ENCODE measurements at places on chromosomes 1 and 21. TPM values are rescaled to one million over a fixed set of nuclear protein-coding genes. Genes with fewer than 3 reads are reported as not detected.

DNA sequence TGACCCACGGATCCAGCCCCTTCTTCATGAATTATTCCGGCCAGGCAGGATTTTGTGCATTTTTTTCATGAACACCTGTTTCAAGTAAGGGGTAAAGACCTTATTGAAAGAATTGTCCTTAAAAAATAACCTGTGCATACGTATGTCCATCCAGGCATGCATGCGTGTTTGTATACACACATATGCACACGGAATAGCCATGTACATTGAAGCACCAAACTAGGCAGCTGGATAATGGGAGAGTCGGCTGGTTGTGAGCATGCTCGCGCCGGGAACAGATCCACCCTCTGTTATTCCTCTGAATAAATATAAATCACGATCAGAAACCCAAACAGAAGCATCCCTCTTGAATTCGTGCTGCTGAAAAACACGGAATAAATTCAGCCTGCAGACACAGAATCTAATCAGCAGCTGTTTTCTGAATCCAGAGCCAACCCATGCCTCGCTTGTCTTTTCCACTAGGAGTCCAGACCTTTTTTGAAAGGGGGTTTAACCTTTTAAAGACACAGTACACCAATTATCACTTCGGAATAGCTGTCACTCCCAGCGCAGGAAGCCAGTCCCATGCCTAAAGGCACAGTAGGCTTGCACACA lies at the start of gene HIVEP3:
TSS of gene HIVEP3 (minus strand) at position 473 of the 594 bp plus-strand sequence.
- H3K27ac ChIP-seq = peak within 1 kb of the TSS; percentile 98
- no peak for DNase-seq
- H3K4me3 ChIP-seq = peak within 1 kb of the TSS; percentile 95
- peaks cover 6% of the 10 kb centered on the region for H3K27me3 ChIP-seq
- H3K36me3 ChIP-seq = peaks cover 12% of the 10 kb centered on the region

The RALGPS2 gene
- 5.1 TPM for total RNA-seq

DNA sequence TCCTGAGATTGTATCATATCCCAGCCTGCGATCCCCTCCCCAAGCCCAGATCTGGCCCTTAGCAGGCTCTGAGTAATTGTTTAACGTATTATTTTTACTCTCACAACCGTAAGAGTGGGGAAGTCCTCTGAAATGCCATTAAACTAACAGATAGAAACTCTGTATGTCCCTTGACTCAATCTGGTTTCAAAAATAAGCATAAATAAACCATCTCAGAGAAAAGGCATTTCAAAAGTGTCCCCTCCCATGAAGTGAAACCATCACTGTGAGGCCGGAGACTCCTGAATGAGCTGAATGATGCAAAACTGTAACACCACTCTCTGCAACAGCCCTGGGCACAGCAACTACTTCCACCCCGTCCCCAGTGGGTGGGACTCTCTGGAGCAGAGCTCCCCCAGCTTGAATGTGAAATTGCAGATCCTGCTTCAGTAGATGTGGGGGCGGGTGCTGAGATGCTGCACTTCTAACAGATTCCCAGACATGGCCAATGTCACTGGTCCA lies 104.1 kb downstream of the SYF2 start:
- peaks cover 34% of the 10 kb centered on the region for H3K27me3 ChIP-seq

The FCGR3A gene
- 0.52 TPM for total RNA-seq

DNA sequence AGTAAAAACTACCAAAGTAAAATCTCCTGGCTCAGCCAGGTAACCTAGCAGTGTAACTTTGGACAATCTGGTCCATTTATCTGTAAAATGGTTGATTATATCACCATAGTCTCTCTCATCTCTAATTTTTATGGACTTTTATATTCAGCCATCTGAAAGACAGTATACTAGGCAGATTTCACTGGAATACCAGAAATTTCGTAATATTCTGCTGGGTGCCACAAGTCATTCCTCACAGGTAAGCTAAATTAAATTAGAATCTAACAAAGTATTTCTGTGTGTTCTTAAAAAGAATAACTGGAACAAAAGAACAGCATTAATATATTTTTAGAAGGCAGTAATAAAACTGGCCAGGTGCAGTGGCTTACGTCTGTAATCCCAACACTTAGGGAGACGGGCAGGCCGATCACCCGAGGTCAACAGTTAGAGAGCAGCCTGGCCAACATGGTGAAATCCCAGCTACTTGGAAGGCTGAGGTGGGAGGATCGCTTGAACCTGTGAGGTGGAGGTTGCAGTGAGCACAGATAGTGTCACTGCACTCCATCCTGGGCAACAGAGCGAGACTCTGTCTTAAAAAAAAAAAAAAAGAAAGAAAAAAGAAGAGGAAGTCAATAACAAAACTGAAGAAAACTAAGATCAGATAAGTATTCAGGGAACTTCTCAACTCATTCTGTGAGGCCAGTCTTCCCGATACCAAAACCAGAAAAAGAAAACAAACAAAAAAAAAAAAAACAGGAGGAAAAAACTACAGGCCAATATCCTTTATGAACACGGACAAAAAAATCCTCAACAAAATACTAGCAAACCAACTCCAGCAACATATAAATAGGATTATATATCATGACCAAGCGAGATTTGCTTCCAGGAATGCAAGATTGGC lies 35.9 kb downstream of the PIK3R3 start:
- DNase-seq = no peak
- peaks cover 15% of the 10 kb centered on the region for H3K27me3 ChIP-seq
- H3K27ac ChIP-seq = no peak overlapping the region
- H3K4me3 ChIP-seq = no peak overlapping the region
- H3K4me1 ChIP-seq = no peaks in the 10 kb centered on the region

DNA sequence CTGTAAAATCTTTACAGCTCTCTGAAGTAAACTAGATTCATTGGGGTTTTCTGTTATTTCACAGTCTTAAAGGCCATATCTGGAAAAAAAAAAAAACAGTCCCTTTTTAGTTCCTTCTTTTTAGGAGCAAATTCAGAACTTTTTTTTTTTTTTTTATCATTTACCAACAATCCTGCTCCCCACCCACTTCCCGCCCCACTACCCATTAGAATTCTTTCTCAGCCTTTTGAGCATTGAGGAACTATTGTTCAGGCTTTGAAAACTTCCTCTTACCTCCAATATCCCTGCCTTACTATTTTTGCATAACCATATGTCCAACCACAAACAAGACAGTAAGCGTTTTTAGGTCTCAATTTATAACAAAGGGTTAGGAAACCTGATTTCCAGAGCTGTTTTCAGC lies 330.1 kb downstream of the PLPP3 start:
- H3K27me3 ChIP-seq = no peaks in the 10 kb centered on the region
- no peak overlapping the region for H3K4me3 ChIP-seq
- no peak overlapping the region for H3K27ac ChIP-seq
- H3K36me3 ChIP-seq = no peaks in the 10 kb centered on the region
- no peaks in the 10 kb centered on the region for H3K4me1 ChIP-seq

DNA sequence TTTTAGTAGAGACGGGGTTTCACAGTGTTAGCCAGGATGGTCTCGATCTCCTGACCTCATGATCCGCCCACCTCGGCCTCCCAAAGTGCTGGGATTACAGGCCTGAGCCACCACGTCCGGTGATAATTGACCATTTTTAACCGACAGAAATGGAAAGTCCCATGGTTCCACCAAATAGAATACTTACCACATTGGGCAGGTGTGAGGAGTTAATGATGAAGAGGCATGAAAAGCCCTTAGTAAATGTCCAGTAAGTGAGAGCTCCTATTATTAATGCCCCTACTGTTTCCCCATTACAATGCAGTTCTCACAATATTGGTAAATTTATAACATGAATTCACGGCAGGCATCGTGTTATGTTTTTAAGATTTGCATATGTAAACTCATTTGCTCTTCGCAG lies 8.1 kb upstream of the GCLM start:
- DNase-seq = no peak
- peaks cover 18% of the 10 kb centered on the region for H3K27me3 ChIP-seq
- no peaks in the 10 kb centered on the region for H3K4me1 ChIP-seq
- H3K27ac ChIP-seq = no peak overlapping the region

The F13B gene
- not detected for total RNA-seq

The VASH2 gene
- 0.21 TPM for total RNA-seq

DNA sequence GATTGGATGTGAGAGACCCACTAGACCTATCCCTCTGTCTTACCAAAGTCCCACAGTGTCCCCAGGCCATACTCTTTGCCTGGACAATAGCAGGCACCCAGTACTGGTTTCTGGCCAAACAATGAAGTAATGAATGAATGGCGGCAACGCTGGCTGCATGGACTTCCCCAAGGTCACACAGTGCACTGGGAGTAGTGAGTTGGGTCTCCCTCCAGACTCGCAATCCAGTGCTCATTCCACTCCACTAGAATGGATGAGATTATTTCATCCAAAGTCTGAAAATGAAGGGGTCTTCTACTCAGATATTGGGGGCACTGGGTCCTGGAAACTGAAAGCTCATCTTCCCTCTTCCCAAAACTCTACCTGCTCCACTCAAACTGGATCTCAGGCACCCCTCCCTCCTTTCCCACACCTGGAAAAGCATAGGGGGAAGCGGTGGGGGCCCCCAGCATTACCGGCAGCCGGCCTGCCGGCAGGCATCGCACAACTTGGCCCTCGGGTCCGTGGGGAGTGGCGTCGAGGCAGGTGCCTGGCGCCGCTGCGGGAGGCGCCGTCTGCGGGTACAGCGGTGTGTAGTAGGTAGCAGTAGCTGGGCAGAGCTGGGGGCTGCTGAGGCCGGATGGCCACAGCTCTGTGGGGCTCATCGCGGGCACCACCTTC lies 816 bp downstream of the E2F2 start:
- DNase-seq = peak; percentile 53
- H3K27me3 ChIP-seq = no peaks in the 10 kb centered on the region
- H3K36me3 ChIP-seq = peaks cover 44% of the 10 kb centered on the region
- H3K4me1 ChIP-seq = peaks cover 68% of the 10 kb centered on the region

The RGSL1 gene
- not detected for total RNA-seq

DNA sequence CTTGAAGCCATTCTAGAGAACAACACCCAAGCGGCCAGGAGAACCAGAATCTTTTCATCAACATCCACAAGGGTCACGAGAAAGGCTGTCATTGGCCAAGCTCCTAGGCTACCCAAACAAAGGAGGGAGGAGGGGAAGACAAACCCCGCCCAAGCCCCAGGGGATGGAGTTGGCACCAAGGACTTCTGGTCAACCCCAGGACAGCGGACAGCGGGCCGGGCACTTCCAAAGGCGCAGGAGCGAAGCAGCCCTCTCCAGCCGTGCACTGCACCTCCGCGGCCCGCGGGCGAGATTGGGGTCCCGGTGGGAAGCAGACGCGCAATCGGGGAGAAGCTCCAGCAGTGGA lies at the start of gene CLIC6:
TSS of gene CLIC6 (plus strand) at position 192 of the 346 bp plus-strand sequence. CDS start 395 bp downstream, outside the sequence.
- H3K4me3 ChIP-seq = peak within 1 kb of the TSS; percentile 51
- H3K4me1 ChIP-seq = peaks cover 5% of the 10 kb centered on the region
- H3K27me3 ChIP-seq = peaks cover 56% of the 10 kb centered on the region
- H3K36me3 ChIP-seq = no peaks in the 10 kb centered on the region

The CRYAA gene
- not detected for total RNA-seq

DNA sequence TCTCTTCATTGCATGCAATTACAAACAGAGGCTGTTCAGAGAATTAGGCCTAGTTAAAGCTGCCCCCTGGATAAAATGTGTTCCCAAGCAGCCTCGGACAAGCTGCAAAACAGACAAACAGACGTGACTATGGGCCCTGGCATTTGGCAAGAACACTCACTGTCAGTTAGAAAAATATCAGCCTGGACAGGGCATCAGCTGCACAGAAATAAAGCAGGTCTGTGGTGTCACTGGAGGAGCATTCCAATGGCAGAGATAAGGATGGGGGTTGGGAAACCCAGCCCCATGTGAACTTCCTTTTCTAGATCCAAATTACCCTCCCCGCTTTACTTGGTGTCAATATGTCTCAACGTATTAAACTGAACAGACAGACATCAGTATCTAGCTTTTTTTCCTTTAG lies 177.1 kb downstream of the GPATCH2 start:
- no peak for DNase-seq
- no peaks in the 10 kb centered on the region for H3K36me3 ChIP-seq
- H3K27ac ChIP-seq = no peak overlapping the region
- H3K27me3 ChIP-seq = no peaks in the 10 kb centered on the region
- no peak overlapping the region for H3K4me3 ChIP-seq

The MAP1LC3C gene
- not detected for total RNA-seq

The PLA2G2F gene
- total RNA-seq = not detected

The KCNK2 gene
- not detected for total RNA-seq

GRCh38 chr1:23129846-23130245 lies 38.8 kb downstream of the LUZP1 start:
- H3K27ac ChIP-seq = no peak overlapping the region
- no peaks in the 10 kb centered on the region for H3K36me3 ChIP-seq
- H3K27me3 ChIP-seq = no peaks in the 10 kb centered on the region
- no peak overlapping the region for H3K4me3 ChIP-seq
- no peak for DNase-seq

The C1orf35 gene
- 24.7 TPM for total RNA-seq

The HCN3 gene
- 5.1 TPM for total RNA-seq

Measured in activated CD8-positive, alpha-beta T cell treated with anti-CD3 and anti-CD28 coated beads, Interleukin-2, amount 10 ng/mL, durations not matched to agents 7 days and 5 days (primary cell).